NCI-H1048 (cell line): ENCODE measurements at places on chromosomes 16 and 17.

- DNase-seq, result no peak
These were observed 2.7 kb upstream of the SNX20 start for GRCh38 chr16:50683689-50684374.

DNA sequence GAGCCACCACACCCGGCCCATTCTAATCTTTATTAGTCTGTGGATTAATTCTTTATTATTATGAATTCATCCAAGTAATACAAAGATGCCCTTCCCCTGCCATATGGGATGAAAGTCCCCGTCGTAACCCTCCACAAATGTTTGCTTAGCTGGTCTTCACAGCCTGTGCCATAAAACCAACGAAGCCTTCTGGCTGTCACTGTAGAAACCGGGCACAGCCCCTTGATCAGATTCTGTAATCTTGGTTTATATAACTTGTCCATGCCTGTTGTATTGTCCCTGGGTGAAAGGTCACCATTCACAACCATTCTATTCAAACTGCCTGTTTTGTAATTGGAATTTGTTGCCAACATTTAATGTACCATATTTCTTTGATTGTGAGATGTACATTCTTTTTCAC is 66.5 kb downstream of the ATP2C2 start:
- no peak for DNase-seq

DNA sequence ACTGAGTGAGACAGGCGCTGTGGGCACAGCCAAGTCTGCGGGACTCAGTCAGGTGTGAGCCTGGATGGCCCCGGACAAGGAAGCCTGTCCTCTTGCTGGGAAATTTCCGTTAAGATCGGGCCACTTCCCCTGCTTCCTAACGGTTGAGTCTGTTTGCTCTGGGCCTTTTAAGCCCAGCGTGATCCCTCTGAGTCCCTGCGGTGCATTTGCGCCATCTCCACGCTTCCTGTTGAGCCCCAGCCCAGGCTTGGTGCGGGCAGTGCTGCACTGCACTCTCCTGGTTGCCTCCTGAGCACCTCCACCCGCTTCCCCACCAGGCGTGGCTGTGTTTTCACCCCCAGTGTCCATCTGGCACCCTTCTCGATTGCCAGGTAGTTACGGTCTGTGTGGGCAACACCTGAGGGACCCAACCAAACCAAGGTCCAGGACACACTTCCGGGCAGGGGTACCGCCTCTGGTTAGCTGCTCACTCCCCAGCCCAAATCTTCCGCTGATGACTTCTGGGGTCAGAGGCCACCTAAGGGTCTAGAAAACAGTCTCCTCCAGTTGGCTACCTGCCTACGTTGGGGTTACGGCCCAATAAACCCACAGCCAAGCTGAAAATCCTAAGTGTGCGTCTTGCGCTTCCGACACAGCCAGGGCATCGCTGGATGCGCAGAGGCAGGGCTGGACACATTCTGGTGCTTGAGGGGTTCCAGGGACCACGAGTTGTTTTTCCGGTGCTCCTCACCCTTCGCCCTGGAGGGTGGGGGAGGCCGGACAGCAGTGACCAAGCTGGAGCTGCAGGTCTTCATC is 1.4 kb upstream of the SLC25A10 start:
- DNase-seq, result no peak

DNA sequence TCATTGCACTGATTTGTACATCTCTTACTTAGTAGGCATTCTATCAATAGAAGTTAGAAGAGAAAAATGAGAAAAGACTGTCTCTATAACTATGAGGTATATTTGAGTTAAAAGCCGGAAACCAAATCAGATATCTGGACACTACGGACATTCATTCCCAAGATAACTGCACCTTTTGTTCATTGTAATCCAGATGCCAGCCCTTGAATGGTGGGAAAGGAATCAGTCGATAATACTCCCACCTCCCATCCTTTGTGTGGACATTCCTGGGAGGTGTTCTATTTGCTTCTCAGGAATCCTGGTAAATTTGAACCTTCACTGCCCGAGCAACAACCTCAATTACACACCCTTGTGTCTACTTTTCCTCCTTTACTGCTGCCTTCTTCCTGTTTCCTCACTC is 225.2 kb downstream of the CHD9NB start:
- DNase-seq, result no peak

GRCh38 chr16:77443357-77444146 is 8.7 kb upstream of the ADAMTS18 start:
- no peak for DNase-seq

GRCh38 chr16:85733155-85733838 is 17.6 kb downstream of the C16orf74 start:
- no peak for DNase-seq

GRCh38 chr17:41480136-41480535 is 815 bp downstream of the KRT35 start:
- DNase-seq, result no peak

- no peak for DNase-seq
These were observed at the start of gene CRYM for GRCh38 chr16:21277927-21278706. Gene CRYM, minus strand, starts transcription at chr16:21278290. Its CDS starts 39 bp downstream, at chr16:21278251.

DNA sequence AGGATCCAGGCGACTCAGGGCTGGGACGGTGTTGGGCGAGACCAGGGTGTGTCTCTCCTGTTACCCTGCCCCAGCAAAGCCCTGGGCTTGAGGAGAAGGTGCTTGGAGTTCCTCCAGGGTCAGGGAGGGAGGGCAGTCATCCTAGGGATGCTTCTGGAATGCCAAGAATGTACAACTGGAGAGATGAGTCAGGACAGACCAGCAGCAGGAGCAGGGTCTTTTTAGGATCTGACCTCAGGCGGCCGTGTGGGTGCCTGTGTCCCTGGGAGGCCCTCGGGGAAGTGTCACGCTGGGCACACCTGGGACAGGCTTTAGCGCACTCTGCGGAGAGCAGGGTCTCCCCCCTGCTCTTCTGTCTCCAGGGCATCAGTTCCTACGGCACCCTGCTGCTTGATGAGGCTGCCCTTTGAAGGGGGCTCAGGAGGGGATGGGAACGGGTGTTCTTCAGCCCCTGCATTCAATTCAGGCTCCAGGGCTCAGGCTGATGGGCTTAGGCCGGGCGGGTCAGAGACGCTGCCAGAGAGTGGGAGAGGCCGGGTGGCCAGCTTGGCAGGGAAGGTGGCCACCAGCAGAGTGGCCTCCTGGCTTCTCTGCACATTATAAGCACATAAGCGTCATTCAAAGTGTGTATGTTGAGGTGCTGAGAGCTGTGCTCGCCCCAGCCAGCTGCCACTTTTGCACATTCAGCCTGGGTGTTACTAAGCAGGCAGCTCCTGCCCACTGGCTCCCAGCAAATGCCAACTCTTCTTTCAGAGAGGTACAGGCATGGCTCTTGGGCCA is 8.4 kb upstream of the MTSS2 start:
- no peak for DNase-seq

GRCh38 chr16:66873685-66874055 is 6.6 kb upstream of the PDP2 start:
- no peak for DNase-seq

GRCh38 chr16:51577621-51578303 is 426.7 kb upstream of the SALL1 start:
- DNase-seq, result no peak

DNA sequence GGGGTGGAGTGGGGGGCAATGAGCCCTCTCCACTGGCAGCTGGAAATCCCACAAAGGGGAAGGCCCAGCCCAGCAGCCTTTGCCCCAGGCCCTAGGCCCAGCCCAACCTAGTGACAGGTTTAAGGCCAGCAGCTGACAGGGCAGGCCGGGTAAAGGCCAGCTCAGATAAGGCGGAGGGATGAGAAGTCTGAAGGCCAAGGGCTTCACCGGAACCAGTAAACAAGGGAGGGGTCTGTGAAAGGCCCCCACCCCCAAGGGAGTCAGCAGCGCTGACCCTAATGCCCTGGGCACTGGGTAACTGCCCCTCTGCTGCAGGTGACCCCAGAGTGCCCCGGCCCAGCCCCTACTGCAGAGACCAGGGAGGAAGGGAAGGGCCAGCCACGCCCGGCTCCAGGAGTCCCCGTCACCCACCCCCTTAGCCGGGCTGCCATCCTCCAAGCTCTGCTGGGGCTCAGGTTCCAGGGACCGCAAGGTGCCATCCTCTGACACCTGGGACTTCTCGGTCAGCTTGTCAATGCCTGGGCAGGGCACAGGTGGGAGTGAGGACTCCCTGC is 17.5 kb downstream of the OTOP3 start:
- DNase-seq, result no peak
